ENCODE measurements at places on chromosomes 1 and 21.

DNA sequence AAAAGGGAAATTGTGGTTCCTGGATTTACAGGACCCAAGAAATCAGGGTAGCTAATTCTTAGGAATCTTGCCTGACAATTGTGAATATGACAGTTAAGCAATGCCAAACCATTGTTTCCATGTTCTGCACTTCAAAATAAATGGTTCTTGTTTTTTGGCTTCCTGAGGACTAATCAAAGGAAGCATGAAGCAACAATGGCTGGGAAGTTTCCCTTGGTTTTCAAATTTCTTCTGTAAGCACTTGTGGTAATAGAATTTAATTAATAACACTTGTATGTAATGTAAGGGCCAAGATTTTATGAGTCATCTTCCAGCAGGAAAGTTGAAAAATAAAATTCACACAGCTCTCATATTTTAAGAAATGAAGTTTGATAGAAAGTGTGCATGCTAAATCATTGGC lies 31.7 kb downstream of the JAM2 start:
- H3K4me1 ChIP-seq, result peaks cover 53% of the 10 kb centered on the region
- H3K36me3 ChIP-seq, result no peaks in the 10 kb centered on the region

GRCh38 chr21:32962268-32962667 lies 63.5 kb upstream of the OLIG2 start:
- no peak overlapping the region for H3K27ac ChIP-seq
- H3K4me1 ChIP-seq, result no peaks in the 10 kb centered on the region
- peaks cover 25% of the 10 kb centered on the region for H3K27me3 ChIP-seq
- H3K4me3 ChIP-seq, result no peak overlapping the region

DNA sequence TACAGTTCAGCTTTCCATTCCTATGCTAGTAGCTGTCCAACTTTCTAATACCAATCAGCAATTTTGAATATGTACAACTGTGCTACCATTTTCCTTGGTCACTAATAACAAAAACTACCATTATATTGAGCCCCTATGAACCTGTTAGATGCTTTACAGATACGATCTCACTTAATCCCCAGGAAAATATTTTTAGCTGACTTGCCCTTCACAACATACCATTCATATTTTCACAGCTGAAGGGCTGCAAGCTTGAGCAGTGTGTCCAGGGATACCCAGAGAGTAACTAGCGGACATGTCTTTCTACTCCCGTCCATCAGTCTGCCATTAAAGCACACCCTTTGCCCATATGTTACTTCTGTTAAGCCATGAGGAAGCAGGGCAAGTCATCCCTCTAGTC lies 140.5 kb downstream of the SPATA46 start:
- no peak overlapping the region for H3K27ac ChIP-seq
- no peak for DNase-seq
- H3K36me3 ChIP-seq, result no peaks in the 10 kb centered on the region
- no peaks in the 10 kb centered on the region for H3K4me1 ChIP-seq
- no peaks in the 10 kb centered on the region for H3K27me3 ChIP-seq

GRCh38 chr1:243716906-243717305 lies 133.1 kb downstream of the AKT3 start:
- no peak overlapping the region for H3K27ac ChIP-seq
- DNase-seq, result no peak
- H3K4me3 ChIP-seq, result no peak overlapping the region
- no peaks in the 10 kb centered on the region for H3K36me3 ChIP-seq

- DNase-seq, result no peak
- no peaks in the 10 kb centered on the region for H3K4me1 ChIP-seq
- no peak overlapping the region for H3K27ac ChIP-seq
These were observed 339.5 kb upstream of the C1orf87 start for GRCh38 chr1:60413091-60413490.

- peaks cover 21% of the 10 kb centered on the region for H3K4me1 ChIP-seq
- H3K36me3 ChIP-seq, result no peaks in the 10 kb centered on the region
- DNase-seq, result no peak
- H3K27me3 ChIP-seq, result no peaks in the 10 kb centered on the region
These were observed 45.8 kb downstream of the TTC39A start for GRCh38 chr1:51284487-51284954.

- no peak for DNase-seq
- H3K36me3 ChIP-seq, result no peaks in the 10 kb centered on the region
- H3K27me3 ChIP-seq, result peaks cover 3% of the 10 kb centered on the region
- H3K4me1 ChIP-seq, result no peaks in the 10 kb centered on the region
These were observed 80.6 kb downstream of the PAPPA2 start for GRCh38 chr1:176543360-176544129.

- no peaks in the 10 kb centered on the region for H3K36me3 ChIP-seq
- peaks cover 4% of the 10 kb centered on the region for H3K27me3 ChIP-seq
- no peaks in the 10 kb centered on the region for H3K4me1 ChIP-seq
These were observed 60.3 kb downstream of the KIF26B start for GRCh38 chr1:245215071-245215470.

GRCh38 chr1:61580417-61580816 lies 144.5 kb downstream of the TM2D1 start:
- H3K4me3 ChIP-seq, result no peak overlapping the region
- H3K27me3 ChIP-seq, result no peaks in the 10 kb centered on the region
- H3K4me1 ChIP-seq, result no peaks in the 10 kb centered on the region
- H3K36me3 ChIP-seq, result no peaks in the 10 kb centered on the region

DNA sequence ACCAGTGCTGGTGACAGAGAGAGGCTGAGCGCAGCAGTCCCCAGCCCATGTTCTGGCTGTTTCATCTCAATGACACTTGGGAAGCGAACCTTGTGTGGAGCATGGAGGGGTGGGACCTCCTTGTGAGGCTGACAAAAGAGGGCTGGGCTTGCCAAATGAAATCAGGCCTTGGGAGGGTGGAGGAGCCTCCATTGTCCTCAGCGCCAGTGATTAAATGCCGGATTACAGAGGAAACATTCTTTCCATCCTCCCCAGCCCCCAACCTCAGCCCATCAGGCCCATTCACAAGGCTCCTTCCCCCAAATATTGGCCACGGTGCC lies 63.3 kb upstream of the PAXBP1 start:
- DNase-seq, result no peak
- H3K27me3 ChIP-seq, result no peaks in the 10 kb centered on the region
- H3K27ac ChIP-seq, result no peak overlapping the region
- H3K36me3 ChIP-seq, result no peaks in the 10 kb centered on the region
- no peaks in the 10 kb centered on the region for H3K4me1 ChIP-seq

DNA sequence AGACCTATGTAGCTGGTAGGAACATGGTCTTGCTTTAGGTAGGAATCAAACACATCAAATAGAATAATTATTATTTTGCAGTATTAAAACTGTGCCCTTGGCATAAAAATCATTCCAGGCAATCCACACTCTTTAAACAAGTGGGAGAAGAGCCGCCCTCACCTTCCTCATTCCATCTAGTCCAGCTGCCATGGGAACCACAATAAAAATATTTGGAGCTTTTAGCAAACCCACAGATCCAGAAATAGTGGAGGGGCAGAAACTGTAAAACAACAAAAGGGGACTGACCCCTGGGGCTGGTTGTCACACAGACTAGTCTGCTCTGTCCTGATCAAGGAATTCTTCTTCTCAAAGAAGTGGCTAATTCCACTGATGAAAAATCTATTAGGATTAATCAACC lies 61.6 kb downstream of the PTPRC start:
- no peaks in the 10 kb centered on the region for H3K36me3 ChIP-seq
- no peak overlapping the region for H3K27ac ChIP-seq
- peaks cover 9% of the 10 kb centered on the region for H3K4me1 ChIP-seq
- H3K4me3 ChIP-seq, result no peak overlapping the region
